ENCODE measurements at places on chromosomes 6 and 20.

DNA sequence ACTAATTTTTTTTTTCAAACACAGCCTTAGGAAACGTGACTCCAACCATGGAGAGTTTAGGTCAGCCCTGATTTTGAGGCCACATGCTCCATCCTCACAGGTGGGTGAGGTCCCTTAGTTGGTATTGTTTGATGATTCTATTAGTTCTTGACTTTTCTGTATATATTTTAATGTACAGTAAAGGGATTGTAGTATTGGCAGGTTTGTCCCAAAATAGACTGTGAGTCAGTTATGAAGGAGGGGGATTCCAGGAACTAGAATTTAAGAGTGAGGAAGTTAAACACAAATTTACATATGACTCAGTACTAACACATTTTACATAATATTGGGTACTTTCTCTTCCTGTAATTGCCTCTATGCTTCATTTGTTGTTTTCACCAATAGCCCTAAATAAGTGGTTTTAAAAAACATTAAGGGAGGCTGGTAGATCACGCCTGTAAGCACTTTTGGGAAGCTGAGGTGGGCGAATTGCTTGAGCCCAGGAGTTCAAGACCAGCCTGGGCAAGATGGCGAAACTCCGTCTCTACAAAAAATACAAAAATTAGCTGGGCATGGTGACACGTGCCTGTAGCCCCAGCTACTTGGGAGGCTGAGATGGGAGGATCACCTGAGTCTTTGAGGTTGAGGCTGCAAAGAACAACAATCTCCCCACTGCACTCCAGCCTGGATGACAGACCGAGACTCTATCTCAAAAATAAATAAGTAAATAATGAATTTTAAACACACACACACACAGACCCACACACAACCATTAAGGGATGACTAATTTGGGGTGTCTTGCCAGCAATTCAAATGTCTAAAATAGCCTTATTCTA lies 81.8 kb downstream of the SGK1 start:
- DNase-seq = no peak

DNA sequence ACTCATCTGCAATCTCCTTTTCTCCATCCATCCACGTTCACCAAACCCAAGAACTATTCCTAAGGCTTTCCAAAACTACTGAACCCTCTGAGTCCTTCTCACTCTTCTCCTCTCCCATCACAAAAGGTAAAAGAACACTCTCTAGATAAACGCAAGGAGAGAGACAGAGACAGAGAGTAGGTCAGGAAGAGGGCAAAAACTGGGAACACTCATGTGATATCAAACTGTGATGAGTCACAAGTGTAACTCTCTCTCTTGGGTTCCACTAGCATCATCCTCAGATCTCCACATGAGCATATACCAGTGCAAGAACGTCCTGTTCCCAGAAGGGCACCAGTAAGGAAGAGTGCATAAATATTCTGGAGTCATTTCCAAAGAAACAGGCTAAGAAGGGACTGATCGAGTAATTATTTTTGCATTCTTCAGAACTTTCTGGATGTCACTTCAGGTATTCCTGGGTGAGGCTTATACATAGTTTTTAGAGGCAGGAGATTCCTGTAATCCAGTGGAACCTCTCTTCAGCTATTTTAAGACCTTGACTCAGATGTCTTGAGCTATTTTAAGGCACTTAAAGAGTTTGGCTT lies 47.3 kb upstream of the STXBP5 start:
- no peak for DNase-seq

GRCh38 chr6:33147807-33148666 lies 44.2 kb downstream of the COL11A2 start:
- DNase-seq = no peak

GRCh38 chr6:159152782-159153181 lies 16.4 kb upstream of the FNDC1 start:
- no peak for DNase-seq

DNA sequence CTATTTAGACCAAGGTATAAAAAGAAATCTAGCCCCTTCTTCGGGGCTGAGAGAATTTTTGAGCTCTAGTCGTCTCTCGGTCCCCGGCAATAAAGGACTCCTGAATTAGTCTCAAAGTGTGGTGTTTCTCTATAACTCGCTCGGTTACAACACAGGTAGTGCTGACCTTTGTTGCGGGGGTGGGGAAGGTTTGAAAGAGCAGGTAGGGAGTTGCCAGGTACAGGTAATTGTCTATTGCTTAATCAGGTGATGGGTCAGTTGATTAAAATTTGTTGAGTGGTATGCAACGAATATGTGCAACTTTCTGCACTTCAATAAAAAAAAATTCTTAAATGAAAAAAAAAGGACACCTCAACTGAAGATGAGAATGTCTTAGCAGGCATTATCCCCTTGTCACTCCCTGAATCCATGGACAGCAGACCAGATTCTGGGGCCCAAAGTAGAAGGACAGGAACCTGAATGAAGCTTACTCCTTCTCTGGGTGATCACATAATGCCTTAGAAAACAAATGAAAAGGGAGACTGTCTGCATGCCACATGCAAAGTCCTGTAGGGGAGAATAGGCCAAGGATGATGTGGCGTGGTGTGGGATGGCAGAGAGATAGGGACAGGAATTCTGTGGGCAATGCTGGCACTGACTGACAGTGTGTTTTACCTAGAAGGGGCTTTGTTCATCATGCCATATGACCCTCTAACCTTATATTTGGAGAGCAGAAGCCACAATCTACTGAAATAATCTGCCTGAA lies 157.6 kb upstream of the OLIG3 start:
- DNase-seq = no peak

DNA sequence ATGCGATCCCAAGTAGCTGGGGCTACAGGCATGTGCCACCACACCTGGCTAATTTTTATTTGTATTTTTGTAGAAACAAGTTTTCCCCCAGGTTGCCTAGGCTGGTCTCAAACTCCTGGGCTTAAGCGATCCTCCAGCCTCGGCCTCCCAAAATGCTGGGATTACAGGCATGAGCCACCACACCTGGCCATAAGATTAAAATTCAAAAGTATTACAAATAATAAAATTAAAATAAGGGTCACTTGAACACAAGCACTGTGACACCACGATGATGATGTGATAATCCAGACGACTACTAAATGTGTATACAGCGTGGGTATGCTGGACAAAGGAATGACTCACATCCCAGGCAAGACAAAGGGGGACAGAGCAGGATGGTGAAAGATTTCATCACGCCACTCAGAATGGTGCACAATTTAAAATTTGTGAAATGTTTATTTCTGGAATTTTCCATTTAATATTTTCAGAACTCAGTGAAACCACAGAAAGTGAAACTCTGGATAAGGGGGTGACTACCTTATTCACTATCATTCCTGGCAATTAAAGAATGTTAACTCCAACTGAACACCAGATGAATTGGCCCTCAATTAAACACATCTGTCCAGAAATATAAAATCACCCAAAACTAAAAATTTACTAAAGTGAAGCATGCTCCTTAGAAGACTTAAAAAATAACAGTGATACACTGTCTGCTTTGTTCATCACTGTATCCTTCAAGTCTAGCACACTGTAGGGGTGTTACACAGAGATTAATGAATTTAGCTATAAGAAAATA lies 13.1 kb downstream of the B4GALT5 start:
- no peak for DNase-seq

GRCh38 chr6:33672808-33673207 lies 38.7 kb downstream of the UQCC2 start:
- peak; percentile 25 for DNase-seq

GRCh38 chr6:100426241-100426640 lies 38.5 kb downstream of the SIM1 start:
- DNase-seq = no peak

DNA sequence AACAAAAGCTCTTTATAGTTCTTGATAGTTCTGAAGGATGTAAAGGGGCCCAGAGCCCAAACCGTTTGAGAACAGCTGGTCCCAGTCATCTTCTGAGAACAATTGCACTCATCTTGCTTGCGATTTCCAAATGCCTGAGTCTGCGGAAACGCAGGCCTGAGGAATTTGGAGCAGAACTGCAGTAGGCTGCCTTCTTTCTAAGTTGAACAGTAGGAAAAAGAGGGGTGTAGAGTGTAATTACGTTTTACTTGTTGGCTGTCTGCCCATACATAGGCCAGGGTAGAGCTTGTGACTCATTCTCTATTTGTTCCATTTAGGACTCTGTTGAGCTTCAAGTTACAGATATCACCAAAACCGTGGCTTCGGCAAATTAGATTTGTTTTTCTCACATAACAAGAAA lies 42.0 kb upstream of the KIF16B start:
- DNase-seq = no peak

- no peak for DNase-seq
Measured at GRCh38 chr20:38569747-38570525, 11.1 kb upstream of the ADIG start.

GRCh38 chr20:36408219-36408618 lies 102.1 kb downstream of the DLGAP4 start:
- DNase-seq = no peak

- no peak for DNase-seq
Measured at GRCh38 chr6:112956696-112957535, 609.8 kb downstream of the RFPL4B start.

DNA sequence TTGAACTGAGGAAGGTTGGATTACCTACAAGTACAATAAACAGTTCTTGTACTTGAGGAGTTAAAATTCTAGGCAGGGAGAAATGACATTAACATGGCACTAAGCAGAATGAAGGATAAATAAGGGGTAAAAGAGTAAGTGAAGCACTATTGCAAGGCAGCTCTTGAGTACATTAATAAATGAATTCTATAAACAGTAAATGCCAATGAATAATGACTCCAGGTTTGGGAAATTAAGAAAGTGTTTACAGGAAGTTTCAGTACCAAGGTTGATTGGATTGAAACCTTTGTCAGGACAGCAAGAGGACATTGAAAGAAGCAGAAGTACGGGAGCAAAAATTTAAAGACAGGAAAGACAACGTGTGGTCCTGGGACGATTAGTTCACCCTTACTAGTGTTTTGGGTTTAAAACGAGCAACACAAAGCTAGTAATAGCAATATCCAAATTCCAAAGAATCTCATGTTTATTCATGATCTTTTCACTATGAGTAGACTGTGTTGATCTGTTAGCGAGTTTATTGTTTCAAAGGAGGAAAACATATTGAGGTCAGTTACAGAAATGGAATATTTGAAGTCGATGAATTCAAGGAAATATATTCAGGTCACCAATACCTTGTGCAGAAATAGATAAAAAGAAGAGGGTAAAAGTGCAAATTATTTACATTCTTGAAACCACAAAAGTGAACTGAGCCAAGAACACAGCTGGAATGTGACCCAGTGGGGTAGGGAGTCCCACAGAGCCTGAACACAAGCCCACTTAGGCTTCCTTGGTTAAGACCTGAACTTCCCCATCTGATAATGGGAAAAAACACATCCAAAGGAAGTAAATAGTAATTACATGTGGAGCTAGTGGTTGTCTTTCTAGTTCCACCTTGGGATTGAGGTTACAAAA lies 80.8 kb downstream of the MKKS start:
- DNase-seq = no peak

DNA sequence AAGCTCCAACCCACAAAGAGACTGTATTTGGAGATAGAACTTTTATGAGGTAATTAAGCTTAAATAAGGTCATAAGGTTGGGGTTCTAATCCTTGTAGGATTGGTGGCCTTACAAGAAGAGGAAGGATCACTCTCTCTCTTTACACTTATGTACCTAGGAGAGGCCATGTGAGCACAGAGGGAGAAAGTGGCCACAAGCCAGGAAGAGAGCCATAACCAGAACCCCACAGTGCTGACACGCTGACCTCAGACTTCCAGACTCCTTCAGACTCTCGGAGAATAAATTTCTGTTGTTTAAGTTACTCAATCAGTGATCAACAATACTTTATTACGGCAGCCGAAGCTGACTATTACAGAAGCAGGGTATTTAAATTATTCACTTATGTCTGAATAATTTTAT lies 430.5 kb upstream of the EPHA7 start:
- no peak for DNase-seq

- DNase-seq = no peak
Measured at GRCh38 chr6:37812841-37813240, 6.7 kb upstream of the ZFAND3 start.

- DNase-seq = no peak
Measured at GRCh38 chr6:105443941-105444340, 41.1 kb upstream of the PREP start.

DNA sequence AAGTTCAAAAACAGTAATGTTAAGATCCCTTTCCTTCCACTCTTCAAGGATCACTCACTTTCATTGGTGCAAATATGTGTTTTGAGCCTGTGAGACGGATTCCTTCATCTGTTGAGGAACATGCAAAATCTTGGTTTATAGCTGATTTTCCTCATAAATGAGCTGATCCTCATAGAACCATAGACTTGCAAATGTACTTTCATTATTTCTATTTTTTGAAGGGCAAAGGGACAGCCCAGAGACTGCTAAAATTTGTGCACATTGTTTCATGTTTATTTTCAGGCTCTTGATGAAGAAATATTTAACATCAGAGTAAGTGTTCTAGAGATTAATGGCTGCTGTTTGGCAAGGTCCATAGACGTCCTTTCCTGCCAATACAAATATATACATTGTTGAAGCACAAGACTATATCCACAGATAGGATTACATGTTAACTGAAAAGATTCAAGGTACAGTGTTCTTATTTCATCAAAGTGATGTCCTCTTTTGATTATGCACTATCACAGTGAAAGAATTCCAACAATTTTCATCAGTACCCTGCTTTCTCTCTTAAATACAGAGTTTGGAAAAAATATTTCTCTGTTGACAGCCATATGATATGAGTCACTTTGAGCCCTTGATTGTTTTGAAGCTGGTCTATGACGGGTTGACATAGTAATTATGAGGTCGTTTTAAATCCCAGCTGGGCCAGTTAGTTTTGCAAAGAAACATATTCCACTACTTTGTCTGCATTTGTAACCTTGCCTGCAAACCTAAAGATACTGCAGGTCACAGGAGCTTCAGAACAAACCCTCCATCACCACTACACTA lies 95.7 kb downstream of the FILIP1 start:
- no peak for DNase-seq

DNA sequence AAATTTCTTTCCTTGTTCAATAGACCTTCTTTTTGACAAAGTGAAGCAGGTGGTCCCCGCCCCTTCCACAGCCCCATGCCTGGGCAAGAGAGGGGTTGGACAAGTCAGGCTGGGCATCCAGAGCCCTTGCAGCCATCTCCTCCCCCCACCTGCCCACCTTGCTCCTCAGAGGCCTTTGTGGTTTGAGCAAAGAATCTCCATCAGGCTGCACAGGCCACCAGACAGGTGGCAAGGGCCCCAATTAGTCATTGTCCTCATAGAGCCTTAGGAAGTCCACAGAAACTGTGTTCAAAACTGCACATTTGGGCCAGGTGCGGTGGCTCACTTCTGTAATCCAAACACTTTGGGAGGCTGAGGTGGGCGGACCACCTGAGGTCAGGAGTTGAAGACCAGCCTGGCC lies 1.5 kb upstream of the MAPK13 start:
- no peak for DNase-seq
